ENCODE measurements at places on chromosomes 11 and 22.

GRCh38 chr11:69121021-69121420 lies 34.7 kb upstream of the SMIM38 start:
- DNase-seq: no peak

- no peak for DNase-seq
Observed at GRCh38 chr22:25795478-25795877, 53.5 kb downstream of the MYO18B start.

DNA sequence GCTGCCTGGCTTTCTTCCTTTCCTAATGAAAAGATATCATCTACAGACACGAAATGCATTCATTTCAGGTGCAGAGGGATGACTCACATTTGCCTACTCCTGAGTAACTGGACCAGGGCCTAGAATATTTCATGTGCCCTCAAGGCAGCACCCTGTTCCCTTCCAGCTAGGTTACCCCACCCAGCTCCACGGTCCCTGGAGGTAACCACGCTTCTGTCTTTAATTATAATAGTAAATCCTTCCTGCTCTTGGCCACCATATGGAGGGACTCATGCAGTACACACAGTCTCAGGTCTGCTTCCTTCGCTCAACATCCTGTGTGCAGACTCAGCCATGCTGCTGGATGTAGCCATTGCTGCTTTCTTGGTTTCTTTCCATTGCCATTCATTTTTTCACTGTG lies 22.3 kb downstream of the DHCR7 start:
- no peak for DNase-seq

GRCh38 chr11:41040474-41040873 lies 419.0 kb downstream of the LRRC4C start:
- DNase-seq: no peak

DNA sequence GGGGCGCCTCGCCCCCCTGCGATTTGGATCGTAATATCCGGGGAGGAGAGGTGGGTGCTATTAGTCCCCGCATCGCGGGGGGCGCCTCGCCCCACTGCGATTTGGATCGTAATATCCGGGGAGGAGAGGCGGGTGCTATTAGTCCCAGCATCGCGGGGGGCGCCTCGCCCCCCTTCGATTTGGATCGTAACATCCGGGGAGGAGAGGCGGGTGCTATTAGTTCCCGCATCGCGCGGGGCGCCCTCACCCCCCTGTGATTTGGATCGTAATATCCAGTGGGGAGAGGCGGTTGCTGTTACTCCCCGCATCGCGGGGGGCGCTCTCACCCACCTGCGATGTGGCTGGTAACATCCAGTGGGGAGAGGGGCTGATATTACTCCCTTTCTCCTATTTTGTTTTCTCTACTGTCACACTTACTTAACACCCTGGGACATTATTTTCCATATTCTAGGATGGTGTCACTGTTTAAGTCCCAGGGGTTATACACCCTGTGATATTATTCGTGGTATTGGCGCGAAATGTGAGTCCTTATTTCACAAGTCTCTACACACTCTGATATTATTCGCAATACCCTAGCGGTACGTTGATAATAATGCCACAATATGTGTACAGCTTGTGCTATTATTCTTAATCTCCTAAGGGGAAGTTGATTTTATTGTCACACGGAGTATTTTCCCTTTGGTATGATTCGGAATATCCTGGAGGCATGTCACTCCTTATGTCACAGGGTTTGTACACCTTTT lies 57.8 kb upstream of the ALDH3B2 start:
- no peak for DNase-seq

DNA sequence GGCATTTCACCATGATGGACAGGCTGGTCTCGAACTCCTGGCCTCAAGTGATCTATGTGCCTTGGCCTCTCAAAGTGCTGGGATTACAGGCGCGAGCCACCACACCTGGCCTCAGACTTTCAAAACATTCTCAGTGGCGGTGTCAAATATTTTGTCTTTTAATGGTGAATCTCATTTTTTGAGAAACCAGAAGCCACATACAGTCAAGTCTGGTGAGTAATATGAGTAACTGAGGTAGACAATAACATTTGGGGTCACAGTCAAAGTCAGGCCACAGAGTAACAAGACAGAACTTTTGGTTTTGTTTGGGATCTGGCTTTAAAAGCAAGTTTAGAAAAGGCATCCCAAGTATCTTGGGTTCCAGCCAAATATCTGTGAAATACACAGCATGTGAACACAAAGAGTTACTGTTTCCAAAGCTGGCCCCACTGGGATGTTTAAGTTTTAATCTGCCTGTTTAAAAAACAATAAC lies 5.6 kb upstream of the TMA7B start:
- no peak for DNase-seq

GRCh38 chr11:18615628-18616392 lies 16.2 kb downstream of the MISFA start:
- no peak for DNase-seq

DNA sequence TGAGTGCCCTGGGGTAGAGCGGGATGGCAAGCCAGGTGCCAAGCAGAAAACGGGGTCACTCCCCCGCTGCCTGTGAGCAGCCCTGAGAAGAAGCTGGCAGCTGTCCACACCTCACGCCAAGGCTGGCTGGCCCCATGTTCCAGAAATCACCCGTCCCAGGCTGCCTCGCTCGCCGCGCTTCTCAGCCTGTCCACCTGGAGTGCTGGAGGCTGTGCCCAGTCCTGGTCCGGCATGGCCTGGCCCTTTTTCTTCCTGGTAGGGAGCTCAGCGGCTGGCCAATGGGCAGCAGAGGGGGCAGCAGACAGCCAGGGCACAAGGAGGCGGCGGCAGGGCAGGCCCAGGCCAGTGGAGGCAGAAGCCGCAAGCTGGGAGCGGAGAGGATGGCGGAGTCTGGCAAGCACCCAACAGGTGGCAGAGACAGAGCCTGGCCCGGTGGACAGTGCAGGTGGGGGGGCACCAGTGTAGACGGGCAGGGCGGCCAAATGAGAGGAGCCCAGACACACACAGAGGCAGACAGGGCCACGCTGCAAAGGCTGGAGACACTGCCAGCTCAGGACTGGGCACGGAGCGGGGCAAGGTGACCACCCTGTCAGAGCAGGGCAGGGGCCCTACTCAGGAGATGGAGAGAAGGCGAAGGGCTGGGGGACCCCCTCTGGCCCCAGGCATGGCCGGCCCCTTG lies 37.2 kb upstream of the TH start:
- no peak for DNase-seq

GRCh38 chr11:72482211-72482812 lies 48.0 kb upstream of the CLPB start:
- DNase-seq: no peak

- DNase-seq: no peak
Observed at GRCh38 chr22:33361581-33361980, 303.4 kb upstream of the SYN3 start.

- no peak for DNase-seq
Observed at GRCh38 chr11:1651411-1651980, 21.9 kb downstream of the KRTAP5-5 start.

DNA sequence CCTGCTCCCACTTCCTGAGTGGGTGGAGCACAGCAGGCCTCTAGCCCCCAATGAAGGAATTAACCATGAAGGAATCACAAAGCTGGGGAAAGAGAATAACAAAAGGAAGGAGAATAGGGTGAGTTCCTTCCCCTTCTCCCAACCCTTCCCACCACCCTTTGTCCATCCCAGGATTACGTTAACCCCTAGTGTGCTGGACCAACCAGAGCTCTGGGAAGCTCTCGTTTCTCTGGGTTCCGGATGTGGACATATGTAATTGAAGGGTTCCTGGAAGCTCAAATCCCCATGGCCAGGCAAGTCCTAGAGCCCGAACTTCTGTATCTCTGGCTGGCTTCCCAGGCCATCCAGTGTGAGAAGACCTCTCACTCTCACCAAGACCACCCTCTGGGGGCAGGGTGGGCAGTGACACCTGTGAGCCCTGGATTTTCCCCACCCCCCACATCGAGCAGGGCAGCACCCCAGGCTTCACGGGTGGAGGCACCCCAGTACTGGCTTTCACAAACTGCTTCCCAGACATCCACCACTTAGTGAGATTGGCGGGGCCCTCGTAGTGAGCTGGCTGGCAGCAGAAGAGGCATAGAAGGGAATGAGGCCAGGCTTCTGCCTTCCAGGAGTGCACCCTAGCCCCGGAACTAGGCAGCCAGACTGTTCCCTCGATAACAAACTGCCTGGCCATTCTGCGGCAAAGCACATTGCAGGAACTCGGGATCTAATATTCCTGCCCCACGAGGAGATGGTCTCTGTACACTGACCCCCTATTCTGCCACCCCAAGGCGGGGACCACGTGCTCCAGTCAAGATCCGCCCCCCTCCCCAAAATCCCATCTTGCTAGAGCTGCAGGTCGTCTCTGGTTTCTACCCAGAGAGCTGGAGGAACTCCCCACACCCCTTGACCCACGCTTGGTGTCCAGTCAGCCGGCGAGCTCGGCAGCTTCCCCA lies 2.1 kb downstream of the NECTIN1 start:
- no peak for DNase-seq

GRCh38 chr11:3659595-3660515 lies 11.3 kb downstream of the CHRNA10 start:
- no peak for DNase-seq

DNA sequence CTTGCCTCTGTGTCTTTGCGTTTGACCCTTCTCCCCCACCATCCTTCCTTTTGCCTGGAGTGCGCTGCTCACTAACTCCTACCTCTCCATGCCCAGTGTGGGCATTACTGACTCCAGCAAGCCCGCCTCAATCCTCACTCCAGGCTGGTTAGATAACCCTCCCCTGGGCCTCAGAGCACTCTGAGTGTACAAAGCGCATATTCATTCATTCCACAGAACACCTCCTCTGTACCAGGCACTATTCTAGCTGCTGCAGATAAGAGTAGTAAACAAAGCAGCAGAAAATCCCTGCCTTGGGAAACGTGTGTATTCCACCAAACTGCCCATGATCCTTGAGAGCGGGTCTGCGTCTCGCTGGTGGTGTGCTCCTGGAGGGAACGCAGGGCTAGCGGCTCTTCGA lies 3.2 kb downstream of the SLC22A8 start:
- DNase-seq: no peak

- DNase-seq: no peak
Observed at GRCh38 chr22:33220476-33221080, 162.4 kb upstream of the SYN3 start.

DNA sequence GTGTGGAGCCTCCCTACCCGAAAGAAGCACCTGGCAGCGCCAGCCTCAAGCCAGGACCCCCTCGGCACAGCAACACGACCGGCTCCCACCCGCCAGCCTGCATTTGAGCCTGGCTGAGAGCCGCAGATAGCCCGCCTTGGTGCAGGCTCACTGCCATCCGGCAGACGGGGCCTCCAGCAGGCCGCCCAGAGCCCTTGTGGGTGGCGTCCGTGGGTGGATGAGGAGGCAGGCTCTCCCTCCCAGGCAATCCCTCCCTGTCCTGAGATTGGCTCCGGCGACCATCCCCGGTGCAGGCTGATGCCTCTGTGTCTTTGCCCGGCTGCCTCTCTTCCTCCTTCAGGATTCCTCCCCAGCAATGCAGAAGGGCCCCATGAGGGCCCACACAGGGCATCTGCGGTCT lies 1527.9 kb downstream of the BRD1 start:
- no peak for DNase-seq

GRCh38 chr22:47152938-47153337 lies 390.5 kb downstream of the TBC1D22A start:
- DNase-seq: no peak

DNA sequence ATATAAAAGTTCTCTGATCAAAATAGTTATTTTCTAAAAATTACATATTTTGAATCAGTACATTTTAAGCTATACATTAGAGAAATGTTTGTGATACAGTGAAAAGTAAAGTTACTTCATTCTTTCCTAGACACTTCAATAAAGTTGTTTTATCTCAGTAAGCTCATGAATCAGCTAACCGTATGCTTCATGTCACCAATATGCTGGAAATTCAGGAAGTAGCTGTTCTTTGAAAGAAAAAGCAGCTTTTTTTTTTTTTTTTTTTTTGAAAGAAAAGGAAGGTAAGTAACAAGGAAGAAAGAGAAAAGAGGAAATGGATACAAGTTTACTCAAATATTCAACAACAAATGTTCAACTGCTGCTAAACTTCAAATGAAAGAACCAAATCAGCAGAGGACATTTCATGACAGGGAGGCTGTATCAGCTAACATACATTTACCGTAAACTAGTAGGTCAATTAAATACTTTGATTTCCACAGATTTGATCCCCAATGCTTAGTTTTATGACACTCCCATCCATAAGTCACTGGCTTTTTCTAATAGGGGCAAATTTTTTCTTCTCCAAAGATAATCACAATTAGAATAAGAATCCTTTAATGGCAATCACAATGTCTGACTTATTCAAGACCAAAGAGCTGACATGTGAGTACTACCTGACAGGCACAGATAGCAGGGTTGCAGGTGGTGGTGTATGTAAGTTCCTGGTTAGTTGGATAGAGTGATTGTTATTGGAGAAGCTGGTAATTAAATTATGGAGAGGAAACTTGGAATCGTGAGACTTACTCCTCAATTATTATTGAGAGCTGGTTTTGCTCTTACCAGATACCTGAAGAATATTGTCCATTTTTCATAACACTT lies 754 bp downstream of the OR52A1 start:
- DNase-seq: no peak

DNA sequence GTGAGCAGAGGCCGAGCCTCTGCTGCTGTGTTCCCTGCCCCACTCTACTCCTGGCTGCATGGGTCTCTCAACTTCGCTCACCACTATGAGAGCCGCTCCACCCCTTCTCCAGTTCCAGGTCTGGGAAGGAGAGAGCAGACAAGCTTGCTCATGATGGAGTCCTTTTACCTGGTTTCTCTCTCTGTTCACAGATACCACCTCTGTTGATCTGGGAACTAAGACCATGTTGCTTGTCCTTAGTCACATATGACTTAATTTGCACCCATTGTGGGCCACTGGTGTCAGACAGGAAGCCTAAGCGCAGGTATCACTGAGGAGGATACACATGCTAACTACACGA lies 26.8 kb downstream of the MCM5 start:
- no peak for DNase-seq

- DNase-seq: no peak
Observed at GRCh38 chr11:126149759-126150625, 61.5 kb downstream of the RPUSD4 start.

- no peak for DNase-seq
Observed at GRCh38 chr11:128548649-128549255, 38.6 kb downstream of the ETS1 start.

- no peak for DNase-seq
Observed at GRCh38 chr11:115921986-115922385, 417.8 kb upstream of the CADM1 start.

- no peak for DNase-seq
Observed at GRCh38 chr11:2205981-2206690, 34.5 kb upstream of the TH start.

DNA sequence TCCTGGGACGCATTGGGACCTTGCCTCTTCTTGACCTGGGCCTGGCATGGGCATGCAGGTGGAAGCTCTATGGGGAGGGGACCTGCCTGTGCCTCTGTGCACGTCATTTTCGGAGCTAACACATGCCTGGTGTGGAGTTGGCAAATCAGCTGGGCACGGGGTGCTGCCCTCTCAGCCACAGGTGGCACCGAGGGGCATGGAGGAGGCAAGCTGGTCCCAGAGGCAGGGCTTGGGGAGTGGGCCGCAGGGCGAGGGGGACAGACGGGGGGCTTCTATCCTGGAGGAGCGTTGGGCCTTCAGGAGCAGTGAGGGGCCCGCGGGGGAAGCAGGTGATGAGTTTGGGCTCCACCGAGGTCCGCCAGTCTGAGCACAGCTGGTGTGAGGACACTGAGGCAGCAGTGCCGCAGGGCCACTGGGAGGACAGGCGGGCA lies 362.0 kb downstream of the TBC1D22A start:
- DNase-seq: no peak

- no peak for DNase-seq
Observed at GRCh38 chr11:17781221-17781620, 46.6 kb downstream of the KCNC1 start.
